Transverse colon (tissue), 4 donors: ENCODE measurements at places on chromosomes 2 and 18.

DNA sequence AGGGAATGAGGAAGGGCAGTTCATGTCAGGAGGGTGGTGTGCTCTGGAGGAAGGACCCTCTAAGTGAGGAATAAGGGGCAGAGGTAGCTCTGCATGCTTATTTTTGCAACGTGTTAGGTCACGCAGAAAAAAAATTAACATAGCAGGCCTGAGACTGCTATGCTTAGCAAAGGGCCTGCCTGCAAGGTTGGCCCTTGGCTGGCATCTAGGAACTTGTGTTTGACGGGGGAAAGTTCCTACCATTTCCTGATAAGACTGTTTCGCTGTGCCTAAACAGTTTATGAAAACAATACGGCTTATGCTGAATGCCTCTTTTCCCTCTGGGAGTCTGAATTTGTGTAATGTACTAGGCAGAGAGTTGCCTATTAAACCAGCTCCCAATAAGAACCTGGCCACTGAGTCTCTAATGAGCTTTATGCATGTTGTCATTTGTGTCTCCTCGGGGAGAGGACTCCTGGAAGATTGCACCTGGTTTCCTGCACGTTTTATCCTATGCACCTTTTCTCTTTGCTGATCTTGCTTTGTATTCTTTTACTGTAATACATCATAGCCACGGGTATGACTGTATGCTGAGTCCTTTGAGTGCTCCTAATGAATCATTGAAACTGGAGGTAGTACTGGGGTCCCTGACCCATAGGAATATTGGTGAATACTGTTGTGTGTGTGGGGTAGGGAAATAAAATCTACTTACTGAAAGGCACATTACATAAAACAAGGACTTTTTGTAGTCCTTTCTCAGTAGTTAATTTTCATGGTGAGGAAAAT is 169.0 kb downstream of the PRPF40A start:
- DNase-seq: no peak

DNA sequence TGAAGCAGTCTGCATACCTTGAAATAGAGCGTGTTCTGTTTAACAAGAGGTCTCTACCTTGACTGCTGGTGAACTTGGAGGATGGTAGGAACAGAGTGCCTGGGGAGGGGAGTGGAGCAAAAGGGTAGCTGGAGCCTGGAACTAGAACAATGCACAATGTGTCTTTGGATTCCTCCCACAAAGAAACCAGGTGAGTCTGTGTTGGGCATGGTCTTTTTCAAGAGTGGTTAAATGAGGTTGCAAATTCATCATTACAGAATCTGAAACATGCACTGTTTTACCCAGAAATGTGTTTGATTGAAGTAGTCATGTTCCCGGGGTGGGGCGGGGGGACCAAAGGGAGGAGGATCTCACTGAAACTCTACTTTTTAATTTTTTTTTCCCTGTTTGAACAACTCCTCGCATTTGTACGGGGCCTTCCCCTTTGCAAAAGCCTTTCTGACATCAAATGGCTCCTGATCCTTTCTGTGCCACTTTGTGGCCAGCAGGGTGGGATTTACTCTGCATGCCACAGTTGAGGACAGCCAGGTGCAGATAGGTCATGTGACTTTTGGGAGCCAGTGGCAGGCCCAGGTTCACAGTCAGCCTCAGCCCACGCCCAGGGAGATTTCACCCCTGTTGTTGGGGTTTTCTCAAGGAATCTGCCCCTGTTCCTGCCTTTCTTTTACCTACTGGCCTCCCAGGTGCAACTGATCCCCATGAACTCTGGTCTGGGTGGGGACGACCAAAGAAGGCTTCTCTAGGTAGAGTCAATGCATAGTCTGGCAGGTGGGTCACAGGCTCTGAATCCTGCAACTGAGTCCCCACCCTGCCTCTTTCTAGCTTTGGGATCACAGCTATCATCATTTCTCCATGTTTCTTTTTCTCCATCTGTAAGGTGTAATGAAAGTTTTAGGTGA is 28.2 kb downstream of the MYCN start:
- no peak for DNase-seq

DNA sequence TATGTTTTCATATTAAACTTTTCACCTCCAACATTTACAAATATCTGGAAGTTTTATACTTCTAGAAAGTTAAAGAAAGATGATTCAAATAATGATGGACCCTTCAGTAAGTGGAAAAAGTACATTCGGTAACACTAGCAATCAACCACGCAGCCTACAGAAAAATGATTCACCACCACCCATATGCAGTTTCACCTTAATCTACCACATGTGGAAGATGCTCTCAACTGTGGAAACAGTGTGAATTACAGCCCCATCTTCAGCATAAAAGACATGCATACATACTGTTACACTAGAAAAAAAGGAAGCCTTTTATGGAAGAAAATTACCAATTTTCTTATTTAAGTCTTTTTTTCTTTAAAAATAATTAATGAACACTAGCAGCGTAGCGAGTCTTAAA is 1.1 kb downstream of the SLC38A11 start:
- no peak for DNase-seq

DNA sequence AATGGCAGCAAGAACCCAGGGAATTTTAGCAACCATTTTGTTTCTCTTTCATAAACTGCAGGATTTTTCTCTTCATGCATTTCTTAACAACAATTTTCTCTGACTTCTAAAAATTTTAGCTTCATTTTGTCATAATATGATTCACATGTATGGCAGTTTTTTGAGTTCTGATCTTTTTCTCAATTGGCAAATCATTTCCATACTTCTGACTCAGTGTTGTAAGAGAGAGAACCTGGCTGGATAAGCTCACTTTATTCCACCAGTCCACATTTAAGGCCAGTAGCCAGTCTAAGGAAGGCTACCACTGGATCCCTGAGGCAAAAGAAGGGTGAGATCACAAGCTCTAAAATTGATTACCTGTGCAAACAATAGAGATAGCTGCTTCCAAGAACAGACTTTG is 42.8 kb upstream of the COL3A1 start:
- DNase-seq: no peak

DNA sequence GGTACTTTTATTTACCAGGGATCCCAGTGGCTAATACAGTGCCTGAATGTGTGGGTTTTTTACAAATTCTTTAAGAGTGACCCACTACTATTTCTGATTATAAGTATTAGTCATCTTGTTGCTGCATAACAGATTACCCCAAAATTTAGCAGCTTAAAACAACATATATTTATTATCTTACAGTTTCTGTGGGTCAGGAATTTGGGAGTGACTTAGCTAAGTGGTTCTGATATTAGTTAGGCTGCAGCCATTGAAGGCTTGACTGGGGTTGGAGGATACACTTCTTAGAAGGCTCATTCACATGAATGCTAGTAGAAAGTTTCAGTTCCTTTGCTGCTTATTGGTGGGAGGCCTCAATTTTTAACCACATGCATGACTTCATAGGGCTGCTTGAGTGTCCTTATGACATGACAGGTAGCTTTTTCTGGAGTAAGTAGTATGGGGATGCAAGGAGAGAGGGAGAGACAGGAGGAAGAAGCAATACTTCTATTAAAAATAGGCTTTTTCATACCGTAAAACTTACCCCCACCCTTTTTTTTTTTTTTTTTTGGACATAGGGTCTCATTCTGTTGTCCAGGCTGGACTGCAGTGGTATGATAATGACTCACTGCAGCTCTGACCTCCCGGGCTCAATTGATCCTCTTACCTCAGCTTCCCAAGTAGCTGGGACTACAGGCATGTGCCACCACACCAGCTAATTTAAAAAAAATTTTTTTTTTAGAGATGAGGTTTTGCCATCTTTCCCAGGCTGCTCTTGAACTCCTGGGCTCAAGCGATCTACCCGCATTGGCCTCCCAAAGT is 13.3 kb upstream of the POLE4 start:
- no peak for DNase-seq

DNA sequence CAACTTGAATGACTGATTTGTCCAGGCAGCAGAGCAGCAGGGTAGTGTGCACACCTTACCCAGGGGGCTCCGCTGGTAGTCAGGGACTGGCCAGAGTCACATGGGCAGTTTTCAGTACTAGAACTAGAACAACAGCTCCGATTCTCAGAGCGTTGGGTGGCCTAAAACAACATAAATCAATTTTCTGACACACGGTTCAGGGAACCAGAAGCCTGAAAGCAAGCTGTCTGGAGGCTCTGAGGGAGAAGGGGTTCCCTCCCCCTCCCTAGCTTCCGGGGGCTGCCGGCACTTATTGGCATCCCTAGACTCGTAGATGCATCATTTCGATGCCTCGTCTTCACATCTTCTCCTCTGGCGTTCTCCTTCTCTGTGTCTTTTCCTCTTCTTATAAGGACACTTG is 13.4 kb upstream of the ITGB6 start:
- DNase-seq: no peak

GRCh38 chr2:20762945-20763683 is 59.8 kb downstream of the LDAH start:
- no peak for DNase-seq

GRCh38 chr2:157806426-157807077 is 69.6 kb downstream of the ACVR1 start:
- no peak for DNase-seq

GRCh38 chr18:7438646-7439045 is 128.5 kb upstream of the PTPRM start:
- no peak for DNase-seq

GRCh38 chr2:54904836-54905235 is 145.4 kb downstream of the RTN4 start:
- peak; percentile 76 for DNase-seq

DNA sequence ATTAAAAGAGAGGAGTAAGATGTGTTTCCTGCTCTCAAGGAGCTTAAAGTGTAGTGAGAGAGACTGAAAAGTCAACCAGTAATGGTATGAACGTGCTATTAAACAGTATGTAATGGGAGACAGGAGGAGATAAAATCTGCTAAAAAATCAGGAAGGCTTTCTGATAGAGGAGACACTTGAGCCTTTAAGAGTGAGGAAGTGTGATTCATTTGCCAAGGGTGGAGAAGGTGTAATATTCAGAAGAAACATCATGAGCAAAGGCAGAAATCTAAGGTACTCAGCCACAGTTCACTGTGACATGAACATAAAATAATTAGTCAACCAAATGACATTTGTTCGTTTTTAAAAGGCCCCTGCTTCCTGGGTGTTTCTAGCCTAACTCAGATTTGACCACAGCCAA is 137.8 kb upstream of the SKOR2 start:
- no peak for DNase-seq

GRCh38 chr2:158967114-158967730 is 1.2 kb upstream of the TANC1 start:
- peak; percentile 17 for DNase-seq

- no peak for DNase-seq
Measured at GRCh38 chr2:120769076-120769786, 33.6 kb downstream of the GLI2 start.

DNA sequence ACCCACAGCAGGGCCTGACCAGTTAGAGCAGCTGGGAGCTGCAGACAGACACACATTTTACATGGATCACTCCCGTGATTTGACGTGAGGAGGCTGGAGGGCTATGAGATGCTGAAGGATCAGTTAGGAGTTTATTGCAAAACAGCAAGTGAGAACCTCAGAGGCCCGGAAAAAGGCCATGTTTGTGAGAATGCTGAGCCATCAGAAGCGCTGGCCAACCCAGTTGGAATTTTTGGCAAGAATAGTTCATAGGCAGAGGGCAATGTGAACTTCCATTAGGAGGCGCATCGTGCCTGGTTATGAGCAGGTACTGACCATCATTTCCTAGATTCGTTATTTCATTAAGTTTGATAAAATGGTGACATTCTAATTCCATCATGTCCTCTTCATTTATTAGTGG is 23.3 kb upstream of the LMAN1 start:
- no peak for DNase-seq

DNA sequence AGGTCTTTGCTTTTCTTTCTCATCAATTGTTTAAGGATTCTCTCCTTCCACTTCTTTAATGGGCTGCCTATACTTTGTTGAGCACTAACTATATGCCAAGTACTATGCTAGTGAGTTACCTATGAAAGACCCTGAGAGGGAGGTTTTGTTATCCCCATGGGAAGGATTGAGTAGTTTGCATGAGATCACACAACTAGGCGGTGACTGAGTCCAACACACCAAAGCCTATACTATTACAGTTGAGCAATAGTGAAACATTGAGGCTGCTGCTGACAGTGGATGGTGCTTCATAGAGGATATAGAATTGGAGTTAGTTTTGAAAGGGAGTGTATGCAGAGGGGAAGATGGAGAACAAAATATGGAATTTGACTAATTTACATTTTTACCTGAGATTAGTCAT is 15.8 kb downstream of the NABP1 start:
- DNase-seq: no peak

DNA sequence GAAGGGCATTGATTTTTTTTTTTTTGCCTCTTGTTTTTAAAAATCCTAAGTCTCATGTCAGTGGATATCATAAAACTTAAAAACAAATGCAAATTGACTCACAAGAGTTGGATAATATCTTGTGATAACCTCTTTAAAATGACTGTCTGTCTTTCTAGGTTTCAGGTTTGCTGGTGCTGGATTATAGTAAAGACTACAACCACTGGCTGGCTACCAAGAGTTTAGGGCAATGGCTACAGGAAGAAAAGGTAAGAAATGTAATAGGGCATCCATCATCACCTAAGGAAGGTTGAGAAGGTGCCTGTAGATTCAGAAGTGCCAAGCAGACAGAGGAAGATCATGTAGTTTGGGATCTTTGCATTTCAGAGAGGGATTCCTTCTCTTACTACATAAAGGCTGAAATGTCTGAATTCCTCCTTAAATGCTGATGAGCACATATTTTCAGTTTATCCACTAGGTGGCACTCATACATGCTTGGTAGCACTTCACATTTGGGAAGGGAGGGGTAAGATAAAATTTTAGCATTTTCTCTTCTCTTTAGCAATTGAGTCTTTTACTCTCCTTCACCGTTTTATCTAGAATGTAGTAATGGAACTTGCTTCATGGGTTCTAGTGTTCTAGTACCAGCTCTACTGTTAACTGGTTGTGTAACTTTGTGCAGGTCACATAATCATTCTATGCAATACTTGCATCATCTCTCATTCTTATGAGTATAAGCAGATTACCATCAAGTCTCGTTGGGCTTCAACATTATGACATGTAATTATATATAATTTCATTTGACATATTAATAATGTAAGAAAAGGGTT is 21.1 kb downstream of the CPS1 start:
- no peak for DNase-seq

GRCh38 chr2:105596411-105596921 is 148.2 kb upstream of the NCK2 start:
- DNase-seq: no peak

GRCh38 chr2:189210250-189211087 is 30.9 kb upstream of the COL5A2 start:
- peak; percentile 33 for DNase-seq

DNA sequence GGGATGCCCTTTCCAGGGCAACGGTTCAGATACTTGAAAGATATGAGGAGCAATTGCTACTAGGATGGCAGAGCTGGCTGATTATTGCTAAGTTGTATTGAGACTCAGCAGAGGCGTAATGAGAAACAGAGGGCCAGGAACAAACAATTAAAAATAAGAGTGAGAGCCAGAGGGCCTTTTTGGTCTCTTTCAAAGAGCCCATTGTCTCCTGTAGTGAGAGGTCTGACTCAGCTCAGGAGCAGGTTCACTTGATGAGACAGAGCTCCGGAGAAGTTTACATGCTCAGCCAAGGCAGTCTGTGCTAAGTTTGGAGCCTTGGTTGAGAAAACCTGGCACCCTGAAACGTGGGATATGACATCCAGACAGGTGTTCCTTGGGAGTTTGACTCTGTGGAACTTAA is 303.9 kb upstream of the DLGAP1 start:
- no peak for DNase-seq
